ENCODE measurements at places on chromosomes 3 and 15.

DNA sequence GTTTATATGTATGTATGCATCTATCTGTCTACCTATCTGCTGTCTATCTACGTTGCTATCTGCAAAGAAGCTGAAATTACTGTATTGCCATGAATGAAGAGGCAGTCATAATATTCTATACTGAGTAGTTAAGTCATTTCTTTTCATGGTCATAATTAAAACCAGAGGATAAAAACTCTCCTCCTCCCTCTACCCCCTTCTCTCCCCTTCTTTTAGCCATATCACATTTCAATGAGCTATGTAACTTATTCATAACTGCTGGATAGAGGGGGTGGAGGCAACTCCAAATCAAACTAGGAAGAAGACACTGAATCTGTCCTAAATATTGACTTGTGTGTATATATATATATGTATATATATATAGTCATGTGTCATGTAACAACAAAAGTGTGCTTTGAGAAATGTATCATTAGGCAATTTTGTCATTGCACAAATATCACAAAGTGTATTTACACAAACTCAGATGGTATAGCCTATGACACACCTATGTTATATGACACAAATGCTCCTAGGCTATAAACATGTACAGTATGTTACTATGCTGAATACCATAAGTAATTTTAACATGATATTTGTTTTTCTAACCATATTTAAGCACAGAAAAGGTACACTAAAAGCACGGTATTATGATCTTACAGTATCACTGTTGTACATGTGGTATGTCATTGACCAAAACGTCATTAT, 229.7 kb upstream of the KCNMB2 start:
- no peak for DNase-seq

DNA sequence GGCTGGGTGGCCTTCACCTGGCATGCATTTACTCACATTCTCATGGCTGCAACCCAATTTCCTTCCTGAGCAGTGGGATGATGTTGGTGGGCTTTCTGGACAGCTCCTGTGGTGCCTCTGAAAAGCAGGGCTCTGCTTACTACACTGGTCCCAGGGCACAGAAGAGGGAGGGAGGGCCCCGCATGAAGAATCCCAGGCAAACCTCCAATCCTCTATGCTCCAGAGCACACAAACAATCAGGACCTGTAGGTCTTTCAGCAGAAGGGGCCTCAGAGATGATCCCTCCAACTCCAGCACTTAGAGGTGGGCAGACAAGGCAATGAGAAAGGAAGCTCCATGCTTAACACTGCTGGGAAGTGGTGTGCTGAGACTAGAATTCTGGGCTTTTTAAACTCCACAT, 231.7 kb upstream of the ICE2 start:
- no peak for DNase-seq

- DNase-seq: no peak
These were observed 83.4 kb upstream of the WNT7A start for GRCh38 chr3:13963137-13963886.

GRCh38 chr3:153242896-153243295, 80.9 kb downstream of the RAP2B start:
- DNase-seq: no peak

GRCh38 chr3:106963442-106963841, 413.8 kb upstream of the CCDC54 start:
- no peak for DNase-seq

GRCh38 chr15:79724804-79725203, 172.0 kb downstream of the MTHFS start:
- DNase-seq: no peak

GRCh38 chr15:27679731-27680471, 419.2 kb downstream of the OCA2 start:
- DNase-seq: no peak

DNA sequence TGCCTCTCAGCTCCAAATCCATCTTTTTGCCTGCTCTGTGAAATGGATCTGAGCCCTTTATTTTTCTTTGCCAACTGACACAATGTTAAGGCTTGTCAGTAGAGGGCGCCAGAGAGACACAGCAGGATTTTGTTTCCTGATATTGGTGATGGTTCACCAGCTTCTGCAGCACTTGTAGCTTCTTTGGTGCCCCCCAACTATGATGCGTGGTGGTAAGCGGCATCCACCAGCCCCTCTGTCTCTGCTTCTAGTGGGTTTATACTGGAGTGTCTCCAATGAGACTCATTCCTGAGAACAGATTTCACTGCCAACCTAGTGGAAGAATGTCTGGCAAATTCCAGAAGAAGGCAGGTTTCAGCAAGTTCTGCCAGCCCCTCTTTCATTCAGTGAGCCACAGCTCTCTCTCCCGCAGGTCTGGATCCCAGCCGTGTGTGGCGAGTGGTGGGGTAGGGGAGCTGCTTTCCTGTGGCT, 471.9 kb upstream of the FRG2C start:
- DNase-seq: no peak

DNA sequence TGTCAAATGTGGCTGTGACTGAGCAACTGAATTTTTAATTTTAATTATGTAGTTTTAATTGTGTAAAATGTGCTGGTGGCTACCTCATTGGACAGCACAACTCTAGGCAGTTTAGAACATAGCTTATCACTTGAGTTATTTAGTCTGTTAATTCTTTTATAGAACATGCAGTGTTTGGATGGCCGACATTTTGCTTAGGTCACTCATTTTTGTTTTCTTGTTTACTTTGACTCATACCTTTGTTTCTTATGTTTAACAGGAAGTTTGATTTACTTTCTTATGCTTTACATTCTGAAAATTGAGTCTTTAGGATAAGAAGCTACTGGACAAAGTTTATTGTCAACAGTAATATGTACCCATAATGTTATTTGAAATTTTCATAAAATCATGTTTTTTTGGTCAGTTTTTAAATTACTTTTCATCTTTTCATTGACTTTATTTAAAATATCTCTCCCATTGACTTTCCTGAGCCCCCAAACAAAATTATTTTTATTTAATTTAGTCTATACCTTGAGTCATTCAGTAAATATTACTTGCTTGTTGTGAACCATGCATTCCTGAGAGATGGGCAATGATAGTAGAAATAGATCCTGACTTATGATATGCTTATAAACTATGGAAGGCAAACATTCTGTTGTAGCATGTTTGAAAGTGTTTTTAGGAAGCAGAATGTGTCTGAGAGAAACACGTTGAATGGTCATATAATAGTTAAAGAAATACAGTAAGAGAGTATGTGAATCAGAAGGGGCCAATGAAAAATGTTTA, 60.6 kb downstream of the TCF12 start:
- DNase-seq: no peak

- DNase-seq: no peak
These were observed at the start of gene RTP4 for GRCh38 chr3:187368251-187369088. TSS of gene RTP4 (plus strand) at chr3:187368385. CDS start at chr3:187368442, 57 bp downstream.

DNA sequence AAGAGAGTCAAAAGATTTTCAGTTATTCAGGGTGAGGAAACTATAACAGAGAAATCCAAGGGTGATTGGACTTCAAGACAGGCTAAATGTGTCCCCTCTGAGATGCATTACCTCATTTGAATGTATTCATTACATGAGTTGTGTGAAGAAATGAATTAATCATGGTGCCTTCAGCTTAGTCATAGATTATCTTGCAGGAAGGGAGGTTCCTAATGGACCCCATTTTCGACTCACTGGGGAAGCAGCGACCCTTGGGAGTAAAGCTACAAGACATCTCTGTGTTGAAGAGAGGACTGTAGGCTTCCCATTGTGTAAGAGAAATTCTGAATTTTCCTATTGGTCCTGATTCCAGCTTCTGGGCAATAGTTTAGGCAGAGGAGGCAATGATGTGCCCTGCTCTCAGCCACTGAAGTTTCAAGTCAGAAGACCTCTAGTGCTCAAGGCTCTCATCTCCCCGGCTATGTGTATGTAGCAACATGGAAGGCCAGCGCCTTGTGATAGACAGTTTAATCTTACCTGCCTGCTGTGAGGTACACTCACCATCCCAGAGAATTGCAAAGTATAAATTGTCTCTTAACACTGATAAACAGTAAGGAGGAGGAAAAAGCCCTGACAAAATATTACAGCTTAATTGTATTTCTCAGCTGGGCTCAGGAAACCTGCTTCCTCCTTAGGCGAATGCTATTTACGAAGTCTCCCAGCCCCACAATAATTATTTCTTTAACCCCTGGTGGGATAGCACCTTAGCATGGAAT, 133.8 kb downstream of the PDCD6IP start:
- DNase-seq: no peak

DNA sequence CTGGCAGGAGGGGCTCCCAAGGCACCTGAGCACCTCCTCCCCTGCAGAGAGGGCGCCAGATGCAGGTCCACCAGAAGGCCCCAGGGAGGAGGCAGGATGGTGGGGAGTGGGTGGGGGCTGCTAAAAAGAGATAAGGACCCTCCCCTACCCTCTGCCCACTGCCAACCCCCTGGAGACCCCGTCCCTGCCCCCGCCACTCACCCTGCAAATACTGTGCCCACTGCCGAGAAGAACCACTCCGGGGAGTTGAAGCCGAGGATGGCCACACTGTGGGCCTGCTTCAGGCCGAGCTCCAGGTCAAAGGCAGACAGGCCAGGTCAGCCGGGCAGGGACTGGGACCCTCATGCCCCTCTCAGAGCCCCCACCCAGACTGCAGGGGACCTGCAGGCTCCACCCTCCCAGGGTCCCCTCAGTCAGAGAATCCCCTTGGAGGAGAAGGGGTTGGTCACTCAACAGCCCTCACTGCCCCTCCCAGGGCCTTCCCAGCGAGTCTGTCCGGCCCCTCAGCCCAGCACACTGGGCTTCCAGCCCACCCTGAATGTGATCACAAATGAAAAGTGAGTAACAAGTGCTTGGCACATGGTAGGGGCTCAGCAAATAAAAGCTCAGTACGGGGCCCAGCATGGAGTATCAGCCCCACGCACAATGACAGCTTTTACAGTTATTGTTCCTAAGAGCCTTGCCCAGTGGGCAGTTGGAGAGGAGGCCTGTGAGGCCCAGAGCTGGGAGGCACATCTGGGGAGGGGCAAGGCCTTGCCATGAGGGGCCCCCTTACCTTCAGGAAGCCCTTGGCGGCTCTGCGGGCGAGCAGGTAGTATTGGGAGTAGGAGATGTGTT, 40.4 kb downstream of the ACSBG1 start:
- DNase-seq: no peak

- DNase-seq: no peak
These were observed 14.7 kb upstream of the SECISBP2L start for GRCh38 chr15:49060710-49061495.

DNA sequence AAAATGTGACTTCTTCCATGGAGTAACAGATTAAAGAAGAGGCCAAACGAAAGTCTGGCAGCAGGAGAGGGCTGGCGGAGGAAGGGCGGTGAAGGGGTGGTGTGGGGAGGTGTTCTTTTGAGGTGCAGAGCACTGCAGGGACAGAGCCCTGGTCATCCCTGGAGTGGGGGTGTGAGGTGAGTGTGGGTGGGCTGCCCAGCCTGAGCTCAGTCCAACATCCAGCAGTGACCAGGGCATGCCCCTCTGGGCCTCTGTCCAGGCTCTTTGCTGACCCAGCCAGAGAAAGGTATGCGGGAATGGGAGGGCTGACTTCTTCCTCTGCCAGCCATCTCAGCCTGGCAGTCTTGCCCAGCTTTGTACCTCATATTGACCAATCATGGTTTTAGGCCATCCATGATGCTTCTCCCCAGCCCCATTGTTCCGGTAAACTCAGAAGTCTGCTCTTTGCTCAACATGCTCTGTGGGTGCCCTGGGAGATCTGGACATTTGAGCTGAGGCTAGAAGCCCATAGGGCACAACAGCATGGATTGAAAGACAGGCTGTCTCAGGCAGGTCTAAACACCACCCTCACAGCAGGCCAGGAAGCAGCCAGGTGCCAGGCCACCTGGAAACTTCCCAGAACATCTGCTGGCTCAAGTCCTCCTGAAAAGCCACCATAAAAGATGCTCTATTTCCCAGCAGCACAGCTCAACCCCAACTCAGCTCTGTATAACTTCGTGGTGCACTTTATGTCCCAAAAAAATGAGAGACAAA, 25.9 kb upstream of the CXCR6 start:
- DNase-seq: no peak

DNA sequence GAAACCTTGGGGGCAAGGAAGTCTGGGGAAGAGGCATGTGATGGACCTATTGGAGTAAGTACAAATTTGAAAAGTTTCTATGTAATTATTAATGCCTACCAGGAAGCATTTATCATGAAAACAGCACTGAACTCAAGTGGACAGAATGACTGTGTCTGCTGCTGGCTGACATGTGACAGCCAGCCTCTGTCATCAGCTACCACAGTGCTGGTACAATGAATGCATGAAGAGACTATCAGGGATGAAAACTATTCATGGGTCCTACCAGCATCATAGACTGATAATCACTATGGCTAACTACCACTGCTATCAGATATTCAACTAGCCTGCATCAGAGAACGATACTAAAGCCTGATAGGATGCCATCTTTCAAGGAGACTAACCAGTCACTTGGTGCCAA, 193.5 kb downstream of the RAP2B start:
- no peak for DNase-seq

- no peak for DNase-seq
These were observed 17.9 kb downstream of the TMEM43 start for GRCh38 chr3:14142567-14143270.

DNA sequence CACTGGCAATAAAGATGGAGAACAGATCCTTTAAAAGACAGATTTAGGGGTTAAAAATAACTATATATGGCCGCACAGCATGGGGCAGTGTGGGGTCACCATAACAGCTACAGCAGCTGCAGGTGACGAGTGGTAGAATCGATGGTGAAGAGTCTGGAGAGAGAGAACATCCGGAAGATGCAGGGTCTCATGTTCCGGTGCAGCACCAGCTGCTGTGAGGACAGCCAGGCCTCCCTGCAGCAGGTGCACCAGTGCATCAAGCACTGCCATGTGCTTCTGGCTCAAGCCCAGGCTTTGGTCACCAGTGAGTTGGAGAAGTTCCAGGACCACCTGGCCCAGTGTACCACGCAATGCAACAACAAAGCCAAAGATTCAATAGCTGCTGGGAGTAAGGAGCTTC, 93.7 kb upstream of the IMPG2 start:
- no peak for DNase-seq

DNA sequence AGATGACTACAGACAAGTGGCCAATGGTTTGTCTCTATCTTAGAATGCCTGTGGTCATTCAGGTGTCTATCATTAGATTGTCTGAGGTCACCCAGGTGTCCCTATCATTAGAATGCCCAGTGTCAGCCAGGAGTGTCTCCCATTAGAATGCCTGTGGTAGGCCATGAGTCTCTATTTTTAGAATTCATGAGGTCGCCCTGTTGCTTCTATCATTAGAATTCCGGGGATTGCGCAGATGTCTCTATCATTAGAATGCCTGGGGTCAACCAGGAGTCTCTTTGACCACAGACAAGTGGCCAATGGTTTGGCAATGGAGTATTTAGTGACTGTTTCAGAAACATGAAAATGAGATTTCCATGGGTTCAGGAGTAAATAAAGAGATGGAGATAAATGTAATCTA, 7.6 kb downstream of the RTP2 start:
- DNase-seq: no peak

GRCh38 chr3:197546307-197547085, 9.3 kb downstream of the BDH1 start:
- DNase-seq: no peak

- no peak for DNase-seq
These were observed 10.1 kb upstream of the ITGA11 start for GRCh38 chr15:68442041-68442440.

- DNase-seq: no peak
These were observed 39.0 kb upstream of the CBLB start for GRCh38 chr3:105907777-105908176.
